ENCODE measurements at places on chromosomes 5 and 9.

GRCh38 chr5:86124333-86124732, 493.4 kb upstream of the COX7C start:
- DNase-seq, result no peak

DNA sequence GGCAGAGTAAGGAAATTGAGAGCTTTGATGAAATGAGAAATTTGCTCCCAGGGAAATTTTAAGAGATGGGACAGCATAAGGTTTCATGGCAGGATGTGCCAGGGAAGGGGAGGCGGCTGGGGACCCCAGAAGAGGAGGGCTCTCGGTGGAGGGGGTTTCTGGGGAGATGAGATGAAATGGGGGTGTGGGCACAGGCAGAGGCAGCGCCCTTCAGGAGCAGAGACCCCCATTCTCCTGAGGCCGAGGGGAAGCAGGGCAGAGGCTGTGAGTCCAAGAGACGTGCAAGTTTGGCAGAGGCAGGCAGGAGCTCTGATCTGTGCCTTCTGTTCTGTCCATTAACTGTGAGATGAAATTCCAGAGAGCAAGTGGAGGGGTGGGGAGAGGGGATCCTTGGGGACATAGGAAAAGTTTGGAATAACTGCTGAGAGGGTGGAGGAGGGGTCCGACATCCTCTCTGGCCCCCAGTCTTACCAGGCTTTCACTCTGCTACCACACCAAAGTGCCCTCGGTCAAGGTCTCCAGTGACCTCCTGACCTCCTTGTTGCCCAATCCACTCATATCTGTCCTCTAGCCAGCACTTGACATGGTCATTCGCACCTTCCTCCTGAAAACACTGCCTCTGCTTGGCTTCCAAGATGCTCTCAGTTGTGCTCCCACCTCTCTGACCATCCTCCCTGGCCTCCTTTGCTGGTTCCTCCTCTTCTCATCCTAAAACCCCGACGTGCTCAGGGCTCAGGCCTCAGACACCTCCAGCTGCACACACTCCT, 108.1 kb upstream of the MVB12B start:
- DNase-seq, result peak; percentile 29

- DNase-seq, result no peak
Observed at GRCh38 chr5:75286211-75286773, 49.6 kb upstream of the ANKRD31 start.

DNA sequence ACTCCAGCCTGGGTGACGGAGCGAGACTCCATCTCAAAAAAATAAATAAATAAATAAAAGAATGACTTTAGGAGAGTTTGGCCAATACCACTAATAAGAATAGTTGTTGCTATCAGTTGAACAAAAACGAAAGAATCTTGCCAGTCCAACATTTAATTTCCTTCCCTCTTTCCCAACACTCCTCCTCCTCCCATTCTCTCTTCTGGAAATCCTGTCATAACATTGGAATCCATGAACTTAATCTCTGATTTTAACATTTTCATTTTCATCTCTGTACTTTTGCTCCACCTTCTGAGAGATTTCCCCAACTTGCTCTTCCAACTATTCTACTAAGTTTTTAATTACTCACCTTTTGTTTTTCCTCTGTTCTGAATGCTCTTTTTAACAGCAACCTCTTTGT, 42.8 kb upstream of the CDK20 start:
- no peak for DNase-seq

GRCh38 chr9:71218774-71219173, 97.4 kb upstream of the TRPM3 start:
- no peak for DNase-seq

DNA sequence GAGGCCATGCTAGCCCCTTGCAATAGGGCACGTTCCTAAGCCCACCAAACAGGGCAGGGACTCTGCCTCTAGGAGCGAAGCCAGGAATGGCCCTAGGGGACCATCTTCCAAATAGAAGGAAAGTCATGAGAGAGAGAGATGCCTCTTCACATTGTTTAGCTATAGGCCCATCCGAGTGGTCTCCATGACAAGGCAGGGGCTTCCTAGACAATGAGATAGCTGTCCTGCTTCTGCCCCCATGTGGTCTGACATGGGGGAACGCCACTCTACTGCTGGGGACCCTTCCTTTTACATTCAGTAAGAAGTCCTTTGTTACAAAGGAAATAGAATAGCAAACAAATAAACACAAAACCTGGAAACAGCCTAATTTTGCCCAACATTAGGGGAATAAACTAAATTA, 17.9 kb upstream of the KIF4B start:
- no peak for DNase-seq

GRCh38 chr5:107476783-107477182, 194.0 kb downstream of the EFNA5 start:
- no peak for DNase-seq

- no peak for DNase-seq
Observed at GRCh38 chr9:117365438-117365837, 49.4 kb downstream of the ASTN2 start.

DNA sequence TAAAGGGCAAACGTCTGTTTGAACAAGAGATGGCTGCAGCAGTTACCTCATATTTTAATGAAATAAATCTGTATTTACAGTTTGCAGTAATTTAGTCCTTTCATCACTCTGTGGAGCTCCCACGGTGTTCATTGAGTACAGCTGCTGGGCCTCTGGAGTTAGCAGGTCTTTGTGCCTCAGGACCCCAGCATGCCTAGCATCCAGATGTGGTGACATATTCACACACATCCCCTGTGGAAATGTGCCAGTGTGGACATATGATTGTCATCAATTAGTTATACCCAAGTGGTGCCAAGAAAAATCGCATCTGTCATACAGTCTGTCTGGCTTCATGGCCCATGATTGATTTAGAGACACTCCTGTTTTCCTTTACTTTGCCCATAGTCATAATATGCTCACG, 77.3 kb downstream of the NNT start:
- no peak for DNase-seq

- no peak for DNase-seq
Observed at GRCh38 chr9:32867026-32867425, 83.7 kb downstream of the TMEM215 start.

GRCh38 chr9:859251-859650, 17.8 kb downstream of the DMRT1 start:
- no peak for DNase-seq

DNA sequence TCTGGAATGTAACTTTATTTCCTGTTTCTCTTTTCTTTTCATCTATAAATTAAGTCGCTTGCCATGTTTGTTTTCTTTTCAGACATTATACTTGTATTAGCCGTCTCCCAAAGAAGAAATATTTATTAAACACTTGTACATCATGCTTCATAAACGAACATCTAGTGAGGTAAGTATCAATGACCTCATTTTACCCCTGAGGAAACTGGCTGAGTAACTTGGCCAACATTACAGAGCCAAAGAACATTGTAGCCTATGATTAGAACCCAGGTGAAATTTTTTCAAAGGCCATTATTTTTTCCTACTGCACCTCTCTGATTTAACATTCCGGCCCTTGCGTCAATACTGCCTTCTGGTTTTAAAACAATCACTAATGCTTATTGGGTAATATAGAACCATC, 4.2 kb downstream of the FREM1 start:
- DNase-seq, result no peak

DNA sequence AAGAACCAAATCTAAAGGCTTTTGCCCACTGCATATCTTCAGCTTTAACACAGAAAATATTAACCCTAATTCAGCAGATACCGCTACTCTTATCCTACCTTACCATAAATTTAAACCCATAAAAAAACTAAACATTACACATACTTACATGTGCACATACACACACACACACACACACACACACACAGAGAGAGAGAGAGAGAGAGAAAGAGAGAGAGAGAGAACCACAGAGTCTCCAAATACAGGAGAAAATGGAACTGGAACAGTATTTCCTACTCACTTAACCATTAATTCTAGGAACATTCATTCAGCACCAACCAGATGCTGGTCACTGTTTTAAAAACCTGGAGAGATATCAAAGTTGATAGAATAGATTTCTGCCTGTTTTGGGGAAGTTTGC, 53.7 kb downstream of the EFNA5 start:
- no peak for DNase-seq

GRCh38 chr5:58940446-58940845, 357.6 kb downstream of the RAB3C start:
- DNase-seq, result no peak

DNA sequence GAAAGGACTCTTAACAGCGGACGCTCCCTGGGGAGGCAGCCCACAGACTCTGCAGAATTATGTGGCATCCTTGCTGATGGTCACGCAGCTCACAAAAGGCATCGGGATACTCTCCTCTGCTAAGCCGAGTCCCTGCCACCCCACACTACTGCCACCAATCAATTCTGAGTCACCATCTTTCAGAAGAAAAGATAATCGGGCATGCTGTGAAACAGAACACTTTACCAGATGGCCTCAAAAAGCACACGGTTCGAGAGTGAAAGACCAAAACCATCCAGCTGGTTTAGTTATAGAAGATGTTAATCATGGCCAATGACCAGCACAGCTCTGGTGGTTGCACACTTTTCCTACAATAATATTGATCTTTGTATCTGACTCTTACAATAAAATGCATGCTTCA, 136.3 kb downstream of the MYO10 start:
- DNase-seq, result no peak

DNA sequence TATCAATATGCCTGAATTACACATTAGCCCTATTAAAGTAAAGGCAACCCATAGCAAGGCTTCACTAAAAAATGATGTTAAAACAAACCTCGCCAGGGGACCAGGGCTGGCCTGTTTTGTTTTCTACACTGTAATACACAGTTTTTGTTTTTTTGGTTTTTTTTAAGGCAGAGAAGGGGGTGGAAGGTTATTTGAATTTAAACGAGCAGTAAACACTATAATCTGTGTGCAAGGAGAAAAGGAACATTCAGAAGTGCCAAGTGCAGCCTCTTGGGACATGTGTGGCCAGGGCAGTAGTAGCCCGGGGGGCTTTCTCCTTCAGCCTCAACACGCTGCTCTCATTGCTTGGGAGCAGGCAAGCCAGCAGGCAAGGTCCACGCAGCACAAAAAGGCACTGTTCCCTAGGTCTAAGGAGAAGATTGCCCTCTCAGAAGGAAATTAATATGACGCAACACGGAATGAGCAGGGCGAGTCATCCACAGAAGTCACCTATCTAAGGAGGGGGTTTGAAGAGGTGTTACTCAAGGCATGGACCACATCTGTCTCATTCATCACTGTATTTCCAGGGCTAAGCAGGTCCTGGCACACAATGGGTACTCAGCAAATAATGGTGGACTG, 16.2 kb downstream of the SIL1 start:
- DNase-seq, result no peak

DNA sequence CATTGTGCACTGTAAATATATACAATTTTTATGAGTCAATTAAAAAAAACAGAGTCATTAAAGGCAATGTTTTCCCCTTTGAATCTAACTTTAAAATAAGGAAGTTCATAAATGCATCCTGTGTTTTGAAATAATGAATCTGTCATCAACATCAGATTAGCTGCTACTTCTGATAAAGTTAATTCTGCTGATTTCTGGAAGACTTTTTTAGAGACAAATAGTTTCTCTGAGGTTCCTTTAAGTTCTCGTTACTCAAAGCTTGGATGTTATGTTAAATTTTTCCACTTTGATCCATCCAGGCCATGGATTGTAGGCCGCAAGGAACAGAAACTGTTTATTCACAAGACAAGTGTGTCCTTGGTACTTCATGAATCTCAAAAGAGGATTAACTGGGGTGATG, 115.5 kb downstream of the CARTPT start:
- DNase-seq, result no peak

- no peak for DNase-seq
Observed at GRCh38 chr9:136403538-136403914, 3.6 kb upstream of the SNAPC4 start.

DNA sequence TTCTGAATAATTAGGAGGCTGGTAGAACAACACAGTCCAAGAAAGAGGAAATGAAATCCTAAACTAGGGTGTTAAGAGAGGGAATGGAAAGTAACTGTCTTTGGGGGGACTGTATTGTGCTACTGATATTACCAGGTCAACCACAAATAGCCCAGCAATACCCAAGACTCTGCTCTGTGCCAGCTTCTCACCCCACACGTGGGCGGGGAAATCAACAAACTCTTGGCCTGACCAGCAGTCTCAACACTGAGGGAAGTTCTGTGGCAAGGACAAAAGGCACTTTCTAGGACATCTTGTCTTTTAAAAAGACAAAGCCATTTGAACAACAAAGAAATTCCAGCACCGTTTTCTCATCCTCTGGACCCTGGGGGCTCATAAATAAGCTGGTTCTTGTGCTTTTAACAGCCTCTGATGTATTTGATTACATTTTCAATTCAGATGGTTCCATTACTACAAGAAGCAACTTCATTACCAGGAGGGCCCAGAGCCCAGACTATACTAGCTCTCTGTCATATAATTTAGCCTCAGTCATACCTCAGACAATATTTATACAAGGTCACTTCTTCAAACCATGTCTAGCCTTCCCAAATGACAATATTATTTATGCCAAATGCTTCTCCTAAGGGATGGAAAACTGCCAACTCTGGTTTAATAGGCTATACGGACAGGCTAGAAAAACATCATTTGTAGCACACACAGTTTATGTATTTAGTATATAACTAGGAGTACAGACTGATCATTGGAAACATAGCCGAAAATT, 297.8 kb downstream of the CWC27 start:
- DNase-seq, result no peak

- no peak for DNase-seq
Observed at GRCh38 chr5:58403822-58404433, 56.0 kb downstream of the PLK2 start.

DNA sequence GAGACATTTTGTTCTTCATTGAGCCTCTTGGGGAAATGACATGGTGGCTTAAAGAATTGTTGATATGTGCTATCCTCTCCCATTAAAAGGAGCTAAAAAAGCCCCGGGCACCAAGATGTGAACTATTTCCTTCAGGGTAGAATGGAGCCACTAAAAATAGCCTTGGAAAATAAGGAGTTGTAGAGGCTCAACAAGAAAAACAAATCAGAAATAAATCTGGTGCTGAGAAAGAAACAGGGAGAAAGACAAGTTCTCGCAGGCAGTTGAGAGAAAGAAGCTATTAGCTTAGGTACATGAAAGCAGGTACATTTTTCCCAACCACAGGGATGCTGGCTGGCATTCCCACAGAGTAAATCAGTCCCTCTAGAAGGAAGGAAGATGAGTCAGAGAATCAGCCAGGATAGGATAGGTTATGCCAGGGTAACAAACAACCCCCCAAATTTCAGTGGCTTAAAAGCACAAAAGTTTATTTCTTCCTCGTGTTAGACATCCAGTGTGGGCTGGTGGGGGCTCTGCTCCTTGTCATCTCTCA, 134.6 kb upstream of the ADRA1B start:
- no peak for DNase-seq

Data from left lobe of liver (tissue), 2 donors.